ENCODE measurements at places on chromosomes 6 and 20.

GRCh38 chr20:8221887-8222419 is 89.9 kb downstream of the PLCB1 start:
- DNase-seq = no peak

- no peak for DNase-seq
Observed at GRCh38 chr6:159691133-159691962, 1.7 kb downstream of the SOD2 start.

GRCh38 chr6:135087803-135088202 is 33.2 kb upstream of the HBS1L start:
- DNase-seq = no peak

GRCh38 chr6:124008000-124008987 is 204.6 kb downstream of the NKAIN2 start:
- no peak for DNase-seq

DNA sequence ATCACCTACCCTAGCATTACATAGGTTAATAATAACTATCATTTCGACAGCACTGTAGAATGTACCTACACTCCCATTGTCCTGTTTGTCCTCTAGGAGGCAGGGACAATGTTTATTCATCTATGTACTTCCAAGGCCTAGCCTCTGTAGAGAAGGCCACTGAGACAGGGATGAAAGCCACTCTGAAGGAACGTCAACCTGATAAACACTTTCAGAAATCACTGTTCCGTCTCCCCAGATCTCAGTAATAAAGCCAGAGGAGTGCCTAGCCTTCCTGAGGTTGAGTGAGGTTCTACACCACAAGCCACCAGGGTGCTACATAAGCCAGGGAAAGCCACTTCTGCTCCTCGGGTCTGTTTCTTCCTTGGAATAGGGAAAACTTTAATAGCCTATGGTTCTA is 44.8 kb downstream of the POPDC3 start:
- DNase-seq = no peak

GRCh38 chr6:98574984-98575383 is 259.4 kb upstream of the POU3F2 start:
- DNase-seq = no peak

DNA sequence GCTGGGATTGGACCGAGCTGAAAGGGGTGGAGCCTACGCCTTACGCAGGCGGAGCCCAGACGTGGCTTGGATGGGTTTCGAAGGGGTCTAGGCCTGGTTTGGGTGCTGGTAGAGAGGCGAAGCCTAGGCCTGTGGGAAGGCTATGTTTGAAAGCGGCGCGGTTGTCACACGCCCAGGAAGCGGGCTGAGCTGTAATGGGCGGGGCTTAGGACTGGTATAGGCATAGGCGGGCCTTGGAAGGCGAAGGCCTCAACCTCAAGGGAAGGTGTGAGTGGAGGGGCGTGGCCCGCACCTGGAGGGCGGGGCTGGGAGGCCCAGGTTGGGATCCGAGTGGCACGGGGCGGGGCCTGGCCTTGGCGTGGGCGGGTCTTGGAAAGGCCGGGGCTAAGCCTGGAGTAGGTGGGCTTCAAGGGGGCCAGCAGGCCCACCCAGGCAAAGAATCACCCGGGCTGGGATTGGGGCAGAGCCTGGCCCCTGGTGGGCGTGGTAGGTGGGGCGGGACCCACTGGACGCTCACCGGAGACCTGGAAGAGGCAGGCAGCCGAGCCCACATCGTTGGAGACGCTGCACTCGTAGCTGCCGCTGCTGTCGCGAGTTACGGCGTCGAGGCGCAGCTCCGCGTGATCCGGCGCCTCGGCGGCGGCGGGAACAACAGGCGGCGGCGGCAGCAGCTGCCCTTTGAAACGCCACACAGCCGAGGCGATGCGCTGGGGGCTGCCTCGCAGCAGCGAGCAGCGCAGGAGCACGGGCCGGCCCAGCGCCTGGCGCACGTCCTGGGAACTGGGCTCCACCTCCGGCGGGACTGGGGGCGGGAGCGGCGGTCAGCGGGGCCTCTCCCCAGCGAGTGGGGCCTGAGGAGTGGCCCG is 49.0 kb downstream of the MDGA1 start:
- peak; percentile 13 for DNase-seq

- peak; percentile 61 for DNase-seq
Observed at GRCh38 chr6:41939176-41939847, 2.3 kb downstream of the CCND3 start.

DNA sequence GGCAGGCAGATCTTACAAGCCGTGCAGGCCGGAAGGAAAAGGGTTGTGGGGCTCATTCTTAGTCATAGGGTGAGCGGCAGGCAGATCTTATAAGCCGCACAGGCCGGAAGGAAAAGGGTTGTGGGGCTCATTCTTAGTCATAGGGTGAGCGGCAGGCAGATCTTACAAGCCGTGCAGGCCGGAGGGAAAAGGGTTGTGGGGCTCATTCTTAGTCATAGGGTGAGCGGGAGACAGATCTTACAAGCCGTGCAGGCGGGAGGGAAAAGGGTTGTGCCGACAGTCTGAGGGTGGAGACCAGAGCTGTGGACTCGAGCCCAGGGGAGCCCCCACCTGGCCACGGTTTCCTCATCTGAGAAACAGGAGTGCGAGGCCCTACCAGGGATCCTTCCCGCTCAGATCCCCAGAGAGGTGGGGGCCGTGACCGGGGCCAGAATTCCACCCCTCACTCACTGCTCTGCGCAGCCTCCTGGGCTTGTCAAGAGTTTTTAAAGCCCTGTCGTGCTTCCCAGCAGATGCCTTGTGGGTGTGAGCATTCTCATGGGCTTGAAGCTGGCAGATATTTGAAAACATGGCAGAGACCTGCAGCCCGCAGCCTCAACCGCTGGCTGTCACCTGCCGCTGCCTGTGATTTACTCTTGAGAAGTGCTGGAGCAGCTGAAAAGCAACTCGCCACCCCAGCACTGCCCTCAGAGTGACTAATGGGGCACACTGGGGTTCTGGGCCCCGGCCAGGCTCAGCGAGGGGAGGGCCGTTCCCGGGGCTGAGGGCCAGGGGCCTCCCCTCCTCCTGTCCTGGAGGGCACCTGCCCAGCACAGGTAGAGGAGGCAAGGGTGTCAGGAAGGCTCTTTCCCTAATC is 31.9 kb downstream of the NTSR1 start:
- DNase-seq = peak; percentile 58

- no peak for DNase-seq
Observed at GRCh38 chr6:118881440-118882313, 12.3 kb upstream of the ASF1A start.

- no peak for DNase-seq
Observed at GRCh38 chr6:143279385-143279784, 171.1 kb downstream of the ADAT2 start.

DNA sequence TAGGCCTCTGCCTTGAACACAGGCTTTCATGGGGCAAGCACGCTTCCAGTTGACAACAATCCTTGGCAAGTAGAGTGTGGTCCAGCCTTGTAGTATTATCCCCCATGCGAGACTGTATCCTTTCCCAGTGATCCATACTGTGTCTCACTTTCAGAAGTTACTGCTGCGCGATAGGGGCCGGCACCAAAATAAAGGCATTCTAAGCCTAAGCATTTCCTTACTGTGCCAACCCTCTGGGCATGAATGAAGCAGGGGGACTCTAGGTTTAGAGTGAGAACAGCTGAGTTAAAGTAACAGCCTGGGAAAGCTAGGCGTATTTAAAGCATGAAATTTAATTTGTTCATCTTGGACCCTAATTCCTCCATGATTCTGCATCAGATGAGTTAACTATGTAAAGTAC is 39.4 kb downstream of the CD164 start:
- DNase-seq = no peak

- no peak for DNase-seq
Observed at GRCh38 chr20:10652185-10652584, 21.6 kb downstream of the JAG1 start.

GRCh38 chr20:5512694-5513093 is 195.9 kb upstream of the PROKR2 start:
- DNase-seq = no peak

DNA sequence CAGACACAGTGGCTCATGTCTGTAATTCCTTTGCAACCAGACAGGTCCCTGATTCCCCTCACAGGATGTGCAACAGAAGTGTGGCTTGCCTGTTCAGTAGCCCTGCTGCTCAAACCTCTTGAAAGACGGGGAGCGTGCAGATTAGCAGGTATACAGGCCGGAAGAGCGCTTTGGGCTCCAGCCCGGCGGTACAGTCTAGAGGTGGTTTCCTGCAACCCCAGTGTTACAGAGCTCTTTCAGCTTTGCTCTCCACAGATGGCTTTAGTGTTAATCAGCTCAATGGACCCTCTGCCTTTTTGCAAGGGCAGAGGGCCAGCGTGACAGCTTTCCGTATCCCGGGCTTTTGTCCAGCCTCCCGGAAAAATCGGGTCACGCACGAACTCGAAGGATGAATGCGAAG is 67.2 kb upstream of the TNFRSF21 start:
- no peak for DNase-seq

GRCh38 chr6:148723484-148723883 is 23.3 kb upstream of the UST start:
- no peak for DNase-seq

DNA sequence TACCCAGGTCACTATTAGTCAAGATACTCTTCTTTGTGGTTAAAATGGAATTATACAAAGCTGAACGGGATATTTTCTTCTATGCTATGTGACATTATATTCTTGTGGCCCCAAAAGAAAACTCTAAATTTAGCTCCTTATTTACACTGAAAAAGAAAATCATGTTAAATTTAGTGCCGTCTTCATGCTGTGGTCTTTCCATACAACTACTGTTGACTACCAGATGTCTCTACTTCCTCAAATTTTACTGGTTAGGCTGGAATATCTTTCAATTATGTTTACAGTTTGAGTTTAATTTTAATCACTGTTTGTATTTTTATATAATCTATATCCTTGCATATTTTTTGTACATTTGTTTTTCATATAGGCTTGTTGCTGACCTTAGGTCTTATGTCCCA is 95.6 kb upstream of the FOXO3 start:
- no peak for DNase-seq

DNA sequence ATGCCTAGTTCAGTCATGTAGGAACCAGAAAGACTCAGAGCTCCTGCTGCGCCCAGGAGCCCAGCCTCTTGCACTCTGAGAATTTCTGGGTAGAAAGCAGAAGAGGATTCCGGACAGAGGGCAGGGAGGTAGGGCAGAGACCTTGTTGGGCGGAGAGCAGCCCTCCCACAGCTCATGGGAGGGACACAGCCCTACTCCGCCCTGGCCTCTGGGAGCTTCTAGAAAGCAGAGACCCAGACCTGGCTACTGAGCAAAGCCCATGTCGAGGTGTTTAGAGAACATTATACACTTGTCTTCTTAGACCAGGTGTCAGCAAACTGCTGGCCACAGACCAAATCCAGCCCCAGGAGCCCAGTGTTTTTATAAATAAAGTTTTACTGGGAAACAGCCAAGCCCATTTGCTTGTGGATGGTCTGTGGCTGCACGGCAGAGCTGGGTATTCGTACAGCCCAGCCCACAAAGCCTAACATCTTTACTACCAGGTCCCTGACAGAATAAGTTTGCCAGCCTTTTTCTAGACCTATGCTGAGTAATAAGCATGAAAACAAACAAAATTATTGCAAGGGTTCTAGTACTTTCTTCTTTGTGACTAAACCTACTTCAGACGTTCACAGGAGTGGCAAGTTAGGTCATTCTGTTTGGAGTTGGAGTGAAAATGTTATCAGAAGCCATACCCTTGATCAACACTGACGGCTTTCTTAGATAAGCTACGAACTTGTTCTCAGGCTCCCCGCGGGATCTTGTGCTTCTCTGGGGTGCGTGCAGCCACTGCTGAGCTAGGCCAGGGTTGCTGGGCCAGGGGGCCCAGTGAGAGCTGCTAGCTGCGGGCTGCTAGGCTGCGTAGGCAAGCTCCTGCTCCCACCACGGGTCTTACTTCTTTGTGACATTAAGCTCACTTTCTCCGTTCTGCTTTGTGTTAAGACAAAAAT is 235.1 kb upstream of the FOXQ1 start:
- no peak for DNase-seq

DNA sequence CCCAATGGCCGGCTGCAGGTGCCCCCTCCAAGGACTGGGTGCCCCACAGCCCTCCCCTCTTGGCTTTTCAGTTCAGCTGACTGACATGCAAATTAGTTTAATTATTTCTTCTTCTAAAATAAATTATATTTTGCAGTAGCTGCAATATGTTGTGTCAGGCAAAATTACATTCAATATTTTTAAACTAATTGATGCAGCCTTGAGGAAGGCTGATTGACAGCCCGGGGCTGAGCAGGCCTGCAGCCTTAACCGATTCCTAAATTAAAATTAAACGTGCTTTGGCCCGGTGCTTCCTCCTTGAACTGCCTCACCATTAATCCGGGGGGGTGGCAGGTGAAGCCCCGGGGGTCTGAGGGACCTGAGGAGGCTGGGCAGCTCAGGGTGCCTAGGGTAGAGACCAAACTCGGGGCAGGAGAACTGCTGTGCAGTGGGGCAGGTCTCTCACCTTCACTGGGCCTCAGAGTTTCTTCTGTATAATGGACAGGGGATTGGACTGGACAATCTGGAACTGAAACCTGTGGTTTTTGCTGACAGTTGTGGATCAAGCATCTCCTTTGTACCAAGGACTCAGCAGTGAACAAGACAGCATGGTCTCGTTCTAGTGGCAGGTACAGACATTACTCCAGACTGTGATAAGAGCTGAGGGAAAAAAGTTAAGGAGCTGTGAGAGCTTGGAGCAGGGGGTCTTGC is 72.5 kb downstream of the CD40 start:
- DNase-seq = no peak

DNA sequence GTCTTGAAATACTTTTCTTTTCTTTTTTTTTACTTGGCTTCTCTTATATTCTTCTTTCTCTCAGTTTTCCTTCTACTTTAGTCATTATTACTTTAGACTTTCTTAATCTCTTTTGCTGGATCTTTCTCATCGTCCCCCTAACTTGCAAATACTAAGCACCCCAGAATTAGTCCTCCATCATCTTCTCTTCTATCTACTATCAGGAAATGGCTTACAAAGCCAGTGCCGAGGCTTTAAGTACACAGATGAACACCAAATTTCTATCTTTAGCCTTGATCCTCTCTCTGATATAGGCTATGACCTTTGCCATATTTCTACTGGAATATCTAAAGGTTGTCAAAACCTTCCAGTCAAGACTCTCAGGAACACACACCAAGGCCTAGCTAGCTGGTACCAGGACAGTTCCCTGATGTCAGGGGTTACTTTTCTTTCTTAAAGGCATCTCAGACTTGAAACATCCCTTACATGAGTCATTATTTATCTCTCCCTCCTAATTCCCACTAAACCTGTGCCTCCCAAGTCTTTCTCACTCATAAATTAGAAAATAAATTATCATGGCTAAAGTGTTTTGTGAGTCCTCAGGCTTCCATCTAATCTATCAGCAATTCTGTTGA is 278.6 kb upstream of the TCF21 start:
- no peak for DNase-seq

- peak; percentile 15 for DNase-seq
Observed at GRCh38 chr6:37822851-37823682, 3.5 kb downstream of the ZFAND3 start.

DNA sequence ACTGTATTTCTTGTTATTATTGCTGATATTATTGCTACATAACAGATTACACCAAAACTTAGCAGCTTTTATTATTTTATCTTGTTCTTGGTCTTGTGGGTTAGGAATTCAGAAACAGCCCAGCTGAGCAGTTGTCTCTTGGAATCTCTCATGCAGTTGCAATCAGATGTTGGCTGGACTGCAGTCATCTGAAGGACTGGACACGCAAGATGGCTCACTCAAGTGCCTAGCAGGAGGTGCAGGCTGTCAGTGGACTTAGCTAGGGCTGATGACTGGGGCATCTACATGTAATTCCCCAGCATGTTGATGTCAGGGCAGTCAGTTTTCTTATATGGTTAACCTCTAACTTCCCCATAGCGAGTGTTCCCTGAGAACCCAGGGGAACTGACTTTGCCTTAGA is 128.6 kb upstream of the PLCB4 start:
- no peak for DNase-seq
